CD8-positive, alpha-beta memory T cell (primary cell): ENCODE measurements at places on chromosomes 7 and 10. TPM values are rescaled to one million over a fixed set of nuclear protein-coding genes. Genes with fewer than 3 reads are reported as not detected.

DNA sequence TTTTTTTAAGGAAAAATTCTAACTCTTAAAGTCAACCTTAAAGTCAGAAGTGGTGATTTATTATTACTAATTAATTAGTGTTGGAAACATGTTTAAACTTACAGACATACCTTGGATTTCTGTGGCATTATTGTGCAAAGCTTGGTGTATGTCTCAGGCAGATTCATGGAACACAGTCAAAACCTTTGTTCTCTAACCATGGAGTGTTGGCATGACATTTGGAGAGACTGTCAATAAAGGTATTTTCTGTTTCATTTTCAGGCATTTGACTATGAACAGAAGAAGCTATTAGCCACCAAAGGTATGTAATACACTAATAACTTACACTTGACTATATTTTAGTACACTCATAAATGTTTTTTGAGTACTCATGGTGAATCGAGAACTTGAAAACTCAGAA is 293.7 kb downstream of the BICC1 start:
- no peak for DNase-seq

DNA sequence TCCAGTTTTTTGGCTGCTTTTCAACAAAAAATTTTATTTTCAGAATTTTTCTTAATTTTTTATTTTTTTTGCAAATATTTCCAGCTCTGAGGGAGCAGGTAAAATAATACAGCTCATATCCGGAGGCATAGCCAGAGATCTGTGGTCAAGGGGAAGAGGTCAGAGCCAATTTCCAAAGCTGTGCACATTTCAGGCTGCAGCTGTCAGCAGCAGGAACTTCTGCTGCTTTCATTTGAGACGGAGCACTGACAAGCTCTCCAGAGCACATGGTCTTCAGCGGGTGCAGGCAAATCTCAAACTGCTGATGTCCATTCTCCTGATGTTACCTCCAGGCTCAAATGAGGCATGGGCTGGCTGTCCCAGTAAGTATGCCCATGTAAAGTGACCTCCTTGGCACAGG is 31.1 kb downstream of the SLC26A4 start:
- no peak for DNase-seq

DNA sequence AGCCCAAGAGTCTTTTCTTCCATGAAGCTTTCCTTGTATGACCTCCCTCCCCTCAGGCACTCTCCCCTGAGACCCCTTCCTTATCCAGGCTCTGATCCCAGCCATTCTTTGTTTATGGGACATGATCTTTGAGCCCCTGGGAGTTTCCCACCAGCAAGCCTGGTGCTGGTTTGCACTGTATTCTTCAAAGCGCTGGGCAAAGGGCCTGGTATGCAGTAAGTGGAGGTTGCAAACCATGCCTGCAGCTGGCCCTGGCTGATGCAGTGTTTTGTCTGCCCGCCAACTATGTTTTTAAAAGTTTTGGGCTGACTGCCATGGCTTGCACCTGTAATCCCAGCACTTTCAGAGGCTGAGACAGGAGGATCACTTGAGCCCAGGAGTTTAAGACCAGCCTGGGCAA is 6.8 kb upstream of the NODAL start:
- DNase-seq: no peak

DNA sequence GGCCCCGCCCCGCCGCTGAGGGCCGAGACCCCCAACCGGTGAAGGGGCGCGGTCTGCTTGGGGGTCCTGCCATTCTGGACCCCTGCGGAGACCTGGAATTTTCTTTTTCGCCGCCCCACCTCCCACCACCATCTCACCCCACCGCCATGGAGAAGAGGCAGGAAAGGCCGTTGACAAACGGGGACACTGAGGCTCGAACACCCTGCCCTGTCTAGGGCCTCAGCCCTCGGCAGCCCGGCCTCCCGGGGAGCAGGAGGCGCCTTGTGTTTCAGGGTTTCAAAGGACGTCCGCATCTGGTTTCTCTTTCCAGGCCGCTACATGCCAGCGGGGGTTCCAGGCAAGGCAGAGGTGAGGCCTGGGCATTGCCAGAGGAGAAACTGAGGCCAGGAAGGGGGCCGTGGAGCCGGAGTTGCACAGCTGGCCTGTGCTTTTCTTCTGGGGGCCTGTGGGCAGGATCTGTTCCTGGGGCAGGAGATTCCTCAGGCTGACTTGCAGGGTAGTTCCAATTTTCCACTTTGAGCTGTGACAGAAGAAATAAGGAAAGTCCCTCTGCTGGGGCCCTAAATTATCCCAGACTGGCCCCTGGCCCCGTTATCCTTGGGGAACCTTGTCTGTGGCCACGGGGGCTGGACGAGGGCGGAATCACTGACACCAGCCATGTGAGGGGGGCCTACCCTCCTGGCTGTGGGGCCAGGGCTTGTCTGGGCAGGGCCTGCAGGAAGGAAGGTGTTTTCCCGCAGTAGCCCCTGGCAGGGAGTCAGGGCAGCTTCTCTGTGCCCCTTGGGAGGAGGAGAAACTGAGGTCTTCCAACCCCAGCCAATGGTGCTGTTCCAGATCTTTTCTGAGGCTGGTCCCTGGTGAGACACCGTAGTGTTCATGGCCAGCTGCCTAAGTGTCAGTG is 900 bp upstream of the MICALL2 start:
- DNase-seq: no peak

DNA sequence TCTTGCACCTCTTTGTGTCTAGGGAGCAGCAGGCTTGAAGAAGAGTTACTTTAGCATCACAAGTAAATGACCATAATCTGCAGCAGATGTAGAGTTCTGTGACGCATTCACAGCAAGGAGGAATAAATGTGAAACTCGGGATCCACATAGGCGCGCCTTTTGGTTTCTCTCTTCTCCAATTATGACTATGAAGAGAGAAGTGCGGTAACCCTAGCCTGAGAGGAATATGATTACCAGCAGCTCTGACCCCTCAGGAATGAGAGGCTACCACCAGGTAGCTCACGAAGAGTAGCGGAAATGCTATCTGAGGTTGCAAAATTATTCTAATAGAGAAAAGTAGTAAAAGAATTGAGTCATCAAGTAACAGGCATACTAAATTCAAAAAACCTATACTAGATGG is 25.2 kb upstream of the DMTF1 start:
- DNase-seq: no peak

GRCh38 chr7:32536585-32536984 is 41.3 kb downstream of the AVL9 start:
- no peak for DNase-seq

Gene ZCWPW1
- total RNA-seq: 5.0 TPM

DNA sequence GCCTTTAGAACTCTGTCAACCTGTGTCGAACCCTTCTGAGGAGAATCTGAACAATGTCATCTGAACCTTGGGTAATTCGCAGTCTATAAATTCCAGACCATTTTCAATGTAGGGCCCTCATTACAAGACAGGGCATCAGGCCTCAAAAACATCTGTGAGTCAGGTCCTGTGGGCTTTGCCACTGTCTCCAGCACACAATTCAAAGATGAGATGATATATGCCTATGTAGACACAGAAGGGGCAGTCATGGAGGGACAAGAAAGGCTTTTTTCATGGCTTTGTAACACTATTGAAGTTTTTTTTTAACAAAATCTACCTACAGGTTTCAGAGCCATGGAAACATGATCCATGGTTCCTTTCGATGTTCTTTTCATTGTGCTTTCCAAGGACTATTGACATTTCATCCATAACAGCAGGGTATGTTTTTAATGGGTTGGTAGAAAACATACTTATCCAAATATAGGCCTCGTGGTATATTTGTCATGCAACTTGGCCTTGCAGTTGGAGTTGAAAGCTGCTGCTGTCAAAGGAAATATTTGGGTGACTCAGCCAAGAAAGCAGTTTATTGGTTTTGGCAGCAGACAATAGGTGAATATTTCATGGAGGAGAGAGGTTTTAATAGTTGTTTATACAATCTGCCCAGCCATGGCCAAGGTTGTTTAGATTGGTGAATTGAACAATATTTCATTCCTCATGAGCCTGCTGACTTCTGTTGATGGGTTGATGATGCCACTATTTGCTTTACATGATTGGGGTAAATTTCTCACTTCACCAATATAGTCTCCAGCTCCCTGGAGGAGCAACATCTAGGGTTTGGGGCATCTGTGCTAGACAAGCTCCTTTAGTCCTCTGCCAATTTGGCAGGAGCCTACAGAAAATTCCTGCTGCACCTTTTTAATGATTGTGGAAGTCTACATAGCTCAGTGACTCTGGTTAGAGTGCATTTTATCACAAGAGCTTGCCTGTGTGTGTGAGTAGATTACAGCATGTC is 158.4 kb upstream of the TMEM72 start:
- DNase-seq: no peak

- no peak for DNase-seq
Observed at GRCh38 chr7:120990468-120991118, 2.1 kb downstream of the CPED1 start.

GRCh38 chr10:104317269-104317710 is 21.0 kb downstream of the ITPRIP start:
- no peak for DNase-seq

DNA sequence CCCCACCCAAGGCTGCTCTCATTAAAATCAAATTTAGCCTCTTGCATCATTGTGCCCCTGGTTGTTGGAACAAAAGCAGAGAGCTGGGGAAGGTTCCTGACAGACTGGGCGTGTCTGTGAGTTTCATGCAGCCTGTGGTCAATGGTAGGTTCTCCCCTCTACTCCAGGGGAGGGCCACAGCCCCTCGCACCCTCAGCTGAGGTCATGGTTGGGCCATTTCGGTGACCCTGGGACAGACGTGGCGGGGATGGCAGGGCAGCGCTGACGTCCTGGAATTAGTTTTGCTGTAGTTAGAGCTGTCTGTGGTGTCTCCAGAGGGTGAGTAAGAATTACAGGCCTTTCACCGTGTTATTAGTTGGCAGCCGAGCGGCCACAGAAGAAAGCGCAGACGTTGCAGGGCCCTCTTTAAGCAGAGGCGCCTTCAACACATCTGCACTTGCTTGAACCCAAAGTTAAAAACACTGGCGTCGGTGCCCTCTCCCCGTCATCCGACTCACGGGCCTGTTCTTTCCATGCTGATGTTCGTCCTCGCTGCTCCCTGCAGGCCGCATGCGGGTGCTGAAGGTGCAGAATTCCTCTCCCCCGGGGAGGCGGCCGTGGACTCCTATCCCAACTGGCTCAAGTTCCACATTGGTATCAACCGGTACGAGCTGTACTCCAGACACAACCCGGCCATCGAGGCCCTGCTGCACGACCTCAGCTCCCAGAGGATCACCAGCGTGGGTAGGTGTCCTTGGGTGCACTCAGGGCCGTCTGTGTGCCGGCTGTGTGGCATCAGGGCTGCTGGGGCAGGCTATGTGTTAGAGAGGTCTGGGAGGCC is 2.8 kb downstream of the FAM20C start:
- no peak for DNase-seq

Gene C10orf67
- not detected for total RNA-seq

Gene CLDN3
- not detected for total RNA-seq

- DNase-seq: no peak
Observed at GRCh38 chr7:32273297-32273696, 203.1 kb upstream of the PDE1C start.

- DNase-seq: no peak
Observed at GRCh38 chr10:58838561-58839208, 326.0 kb downstream of the BICC1 start.

DNA sequence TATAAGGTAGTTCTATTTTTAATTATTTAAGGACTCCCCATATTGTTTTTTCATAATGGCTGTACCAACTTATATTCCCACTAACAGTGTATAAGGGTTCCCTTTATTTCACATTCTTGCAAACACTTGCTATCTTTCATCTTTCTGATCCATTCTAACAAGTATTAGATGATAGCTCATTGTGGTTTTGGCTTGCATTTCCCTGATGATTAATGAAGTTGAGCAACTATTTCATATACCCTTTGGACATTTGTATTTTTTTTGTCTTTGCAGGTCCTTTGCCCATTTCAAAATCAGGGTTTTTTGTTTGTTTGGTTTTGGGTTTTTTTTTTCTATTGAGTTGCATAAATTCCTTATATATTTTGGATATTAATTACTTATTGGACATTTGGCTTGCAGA is 107.2 kb downstream of the EPC1 start:
- DNase-seq: no peak
